CD4-positive, alpha-beta T cell treated with Interleukin-15 for 1 hour (primary cell): ENCODE measurements at places on chromosomes 2 and 18.

DNA sequence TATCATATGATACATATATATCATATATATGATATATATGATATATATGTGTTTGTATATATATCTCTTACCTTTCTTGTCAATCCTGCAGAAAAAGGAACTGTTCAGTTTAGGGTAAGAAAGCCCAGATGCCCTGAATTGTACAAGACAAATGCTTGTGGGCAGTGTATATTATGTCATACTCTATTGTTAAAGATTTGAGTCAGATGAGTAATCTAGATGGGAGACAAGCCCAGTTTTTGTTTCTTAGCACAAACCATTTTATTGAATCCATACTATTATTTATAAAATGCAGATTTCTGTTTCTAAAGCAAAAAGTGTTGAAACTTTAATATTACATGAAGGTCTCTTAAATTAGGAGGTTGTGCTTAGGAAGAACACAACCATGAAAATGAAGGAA, 90.6 kb downstream of the VRK2 start:
- no peak for DNase-seq

GRCh38 chr2:367246-367645, 79.4 kb upstream of the ALKAL2 start:
- DNase-seq, result no peak

GRCh38 chr2:85413592-85414420, 3.6 kb upstream of the CAPG start:
- DNase-seq, result peak; percentile 60

DNA sequence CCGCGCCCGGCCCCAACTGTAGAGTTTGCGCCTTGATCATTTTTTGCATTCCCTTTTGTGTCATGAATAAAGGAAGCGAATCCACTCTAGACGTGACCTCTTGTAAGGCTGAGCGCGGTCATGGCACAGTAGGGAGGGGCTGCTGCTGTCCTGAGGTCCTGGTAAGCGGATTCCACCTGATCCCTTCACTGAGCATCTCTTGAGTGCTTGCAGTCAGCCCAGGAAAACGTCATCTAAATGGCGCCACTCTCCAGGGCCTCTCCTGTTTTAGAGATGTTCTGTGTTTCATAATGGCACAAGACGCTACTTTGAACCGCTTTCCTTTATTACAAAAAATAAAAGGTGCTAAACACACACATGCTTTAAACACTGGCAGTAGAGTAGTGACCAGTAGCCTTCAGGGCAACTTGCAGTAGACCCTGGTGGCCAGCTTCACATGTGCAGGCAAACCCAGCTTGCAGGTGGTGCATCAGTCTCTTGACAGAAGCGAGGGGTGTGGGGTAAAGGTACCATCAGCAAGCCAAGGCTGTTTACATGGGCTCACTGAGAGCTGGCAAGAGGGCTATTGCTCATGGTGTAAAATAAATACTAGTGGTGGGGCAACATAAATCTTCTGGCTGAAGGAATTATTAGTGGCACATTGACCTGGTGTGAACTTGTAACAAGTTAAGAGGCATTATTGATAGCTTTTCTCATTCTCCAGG, 43.0 kb upstream of the ACKR3 start:
- DNase-seq, result no peak

GRCh38 chr2:76170856-76171255, 460.1 kb upstream of the GCFC2 start:
- DNase-seq, result no peak

DNA sequence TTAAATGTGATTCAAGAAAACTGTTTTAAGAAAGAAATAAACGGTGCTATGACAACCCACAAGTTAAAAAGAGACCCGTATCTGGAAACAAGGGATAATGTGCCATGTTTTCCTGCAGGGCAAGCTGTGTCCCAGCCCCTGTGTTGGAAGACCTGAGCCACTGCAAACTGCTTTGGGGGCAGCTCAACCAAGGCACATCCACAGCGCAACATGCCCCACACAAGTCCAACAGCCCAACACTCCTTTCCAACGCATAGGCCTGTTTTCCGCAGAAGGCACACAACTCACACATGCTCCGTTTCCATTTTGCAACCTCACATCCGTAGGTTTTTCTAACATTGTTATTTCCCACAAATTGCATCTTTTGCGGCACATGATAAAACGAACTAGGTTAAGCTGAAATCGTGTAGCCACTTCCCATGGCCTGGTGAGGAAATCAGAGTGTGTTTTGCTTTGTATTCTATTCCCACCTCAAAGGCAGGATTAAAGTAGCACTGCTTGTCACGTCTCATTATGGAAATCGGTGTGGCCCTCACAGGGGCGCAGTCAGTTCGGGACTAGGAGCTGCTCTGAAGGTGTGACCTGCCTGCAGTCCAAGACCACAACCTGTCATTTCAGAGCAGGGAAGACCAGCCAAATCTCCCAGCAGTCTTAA, 50.5 kb upstream of the ZNF516 start:
- no peak for DNase-seq

- no peak for DNase-seq
These were observed 57.3 kb upstream of the SULT1C3 start for GRCh38 chr2:108182489-108182888.

GRCh38 chr2:241339839-241340630, 16.1 kb upstream of the FARP2 start:
- DNase-seq, result no peak

DNA sequence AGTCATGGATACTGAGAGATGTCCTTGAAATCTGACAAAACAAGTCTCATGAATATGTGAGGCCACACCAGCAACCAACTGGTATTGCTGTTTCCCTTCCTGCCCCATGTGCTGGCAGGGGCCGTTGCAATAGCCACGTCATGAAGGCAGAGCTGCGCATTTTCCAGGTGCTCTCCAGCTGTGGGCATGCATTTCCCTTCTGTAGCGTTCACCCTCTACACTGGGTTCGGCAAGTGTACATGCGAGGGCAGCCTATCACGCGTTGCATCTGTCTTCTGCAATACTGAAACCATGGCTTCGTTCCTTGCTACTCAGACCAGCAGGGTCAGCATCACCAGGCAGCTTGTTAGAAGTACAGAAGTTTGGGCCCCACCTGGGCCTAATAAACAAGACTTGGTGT, 17.4 kb downstream of the ARL4C start:
- no peak for DNase-seq

GRCh38 chr2:39549000-39549399, 111.9 kb upstream of the MAP4K3 start:
- no peak for DNase-seq

- no peak for DNase-seq
These were observed 160.4 kb downstream of the DOCK10 start for GRCh38 chr2:224881846-224882245.

GRCh38 chr2:240655931-240656886, 26.5 kb downstream of the AQP12B start:
- DNase-seq, result no peak

- DNase-seq, result no peak
These were observed 28.0 kb downstream of the CD28 start for GRCh38 chr2:203734276-203734983.

GRCh38 chr2:197926673-197927072, 122.3 kb downstream of the PLCL1 start:
- DNase-seq, result no peak

DNA sequence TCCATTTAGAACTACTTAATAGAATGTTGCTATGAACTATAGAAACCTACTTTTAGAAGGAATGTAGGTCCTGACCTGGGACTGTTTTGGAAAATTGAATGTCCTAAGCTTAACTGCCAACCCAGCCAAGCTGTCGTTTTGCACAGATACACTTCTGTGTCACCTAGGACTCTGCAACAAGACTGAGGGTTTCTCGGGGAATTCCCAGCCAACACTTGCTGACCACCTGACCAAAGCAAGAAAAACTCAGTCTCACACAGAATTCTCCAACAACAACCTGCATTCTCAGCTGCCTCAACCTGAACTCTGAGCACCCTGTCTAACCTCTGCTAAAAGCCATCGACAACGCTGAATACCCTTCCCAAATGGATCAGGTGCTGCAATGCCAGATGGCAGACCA, 128.2 kb downstream of the SS18 start:
- no peak for DNase-seq
